ENCODE measurements at places on chromosomes 7 and 10.
A peak's percentile ranks its signal among the peaks of the same experiment; 100 is the strongest.

GRCh38 chr7:50085344-50085743 lies 7.7 kb downstream of the ZPBP start:
- no peak for DNase-seq

DNA sequence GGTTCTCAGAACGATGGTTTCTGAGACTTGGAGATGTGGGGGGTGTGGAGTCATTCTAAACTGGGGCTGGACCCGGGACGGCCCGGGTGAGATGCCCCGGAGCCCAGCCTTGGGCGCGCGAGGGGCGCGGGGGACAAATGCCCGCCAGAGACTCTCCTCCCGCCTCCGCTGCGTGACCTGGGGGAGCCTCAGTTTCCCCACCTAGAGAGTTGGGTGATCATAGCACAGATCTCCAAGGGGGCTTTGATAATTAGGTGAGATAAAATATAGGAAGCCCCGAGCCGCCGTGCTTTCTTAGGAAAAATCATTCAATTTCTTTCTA lies 658 bp upstream of the FZD8 start:
- no peak for DNase-seq

DNA sequence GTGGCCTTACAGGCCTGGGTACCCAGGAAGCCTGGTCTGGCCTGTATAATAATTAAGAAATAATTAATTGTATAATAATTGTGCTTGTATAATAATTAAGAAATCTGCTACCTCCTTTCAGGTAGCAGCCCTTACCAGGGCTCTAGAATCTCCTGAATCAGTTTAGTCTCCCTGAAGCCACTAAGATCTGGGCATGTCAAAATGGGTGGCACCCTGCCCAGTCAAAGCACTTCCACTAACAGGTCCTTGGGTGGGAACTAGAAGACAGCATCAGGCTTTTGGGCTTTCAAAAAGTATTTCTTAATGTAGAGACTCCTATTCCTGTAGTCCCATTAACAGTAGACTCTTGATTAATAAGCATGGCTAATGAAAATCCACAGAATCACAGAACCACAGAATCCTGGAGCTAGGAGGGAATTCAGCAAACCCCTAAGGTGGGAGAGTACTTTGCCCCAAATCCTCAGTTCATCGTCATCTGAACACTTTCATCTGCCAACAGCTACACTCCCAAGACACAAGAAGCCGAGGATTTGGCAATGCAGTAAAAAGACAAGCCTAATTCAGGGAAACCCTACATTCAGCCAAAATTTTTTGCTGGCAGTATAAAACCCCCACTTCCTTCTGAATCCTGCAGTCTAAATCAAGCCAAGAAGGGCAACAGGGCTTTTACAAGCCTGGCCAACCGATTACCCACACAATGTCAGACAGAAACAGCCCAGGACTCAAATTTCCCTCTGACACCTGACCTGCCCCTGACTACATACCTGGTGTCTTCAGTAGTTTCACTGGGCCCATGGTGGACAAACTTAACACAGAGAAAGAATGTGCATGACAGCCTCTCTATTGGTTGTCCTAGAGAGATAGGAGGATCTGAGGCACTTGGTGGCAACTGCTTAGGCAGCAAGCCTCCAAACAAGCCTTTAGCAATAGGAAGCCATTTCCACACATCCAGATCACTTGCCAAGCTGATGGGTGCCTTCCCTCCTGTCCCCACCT lies 5.9 kb upstream of the IL6 start:
- DNase-seq = no peak

DNA sequence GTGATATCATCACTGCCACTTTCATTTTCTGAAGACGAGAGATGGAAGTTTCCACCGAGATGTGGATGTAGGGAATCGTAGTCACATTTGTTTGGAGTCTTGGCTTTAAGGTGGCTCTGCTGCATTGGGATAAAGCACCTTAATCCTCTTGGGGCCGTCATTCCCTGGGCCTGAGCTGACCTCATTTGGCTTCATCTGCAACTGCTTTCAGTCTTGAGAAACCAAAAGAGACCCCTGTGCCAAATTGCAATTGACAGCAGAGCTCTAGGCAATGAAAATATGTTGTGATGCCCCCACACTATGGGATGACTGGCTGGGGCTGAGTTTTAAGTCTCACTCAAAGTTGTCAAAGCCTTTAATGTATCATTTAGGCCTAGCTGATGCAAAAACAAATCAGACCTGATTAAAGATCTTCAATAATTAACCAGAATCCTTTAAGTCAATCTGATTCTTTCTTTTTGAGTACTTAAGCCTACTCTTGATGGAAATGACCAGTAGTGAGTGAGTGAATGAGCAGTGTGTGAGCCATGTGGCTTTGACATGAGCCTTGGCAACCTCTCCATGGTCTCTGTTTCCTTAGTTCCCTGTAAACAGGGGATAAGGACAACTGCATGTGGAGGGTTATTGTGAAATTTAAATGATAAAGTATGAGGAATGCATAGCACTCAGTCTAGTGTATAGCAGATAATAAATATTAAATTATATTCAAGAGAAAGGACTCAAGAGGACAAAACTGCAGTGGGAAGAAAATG lies 155.0 kb downstream of the BMPER start:
- no peak for DNase-seq

DNA sequence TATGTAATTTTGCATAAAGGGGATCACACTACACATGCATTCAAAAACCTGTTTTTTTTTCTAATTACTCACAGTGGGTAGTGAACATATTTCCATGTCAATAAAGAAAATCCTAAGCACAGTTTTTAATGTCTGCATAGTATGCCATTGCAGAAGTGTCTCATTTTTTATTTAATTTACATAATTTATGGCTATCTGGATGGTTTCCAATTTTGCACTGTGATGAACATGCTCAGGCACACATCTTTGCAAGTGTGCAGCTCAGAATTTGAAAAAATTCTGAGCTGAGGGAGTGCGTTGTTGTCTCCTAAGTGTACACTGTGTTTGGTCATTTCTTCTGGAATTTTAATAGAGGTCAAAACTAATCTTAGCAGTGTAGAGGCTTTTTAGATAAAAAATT lies 2.2 kb downstream of the NPFFR1 start:
- DNase-seq = no peak

DNA sequence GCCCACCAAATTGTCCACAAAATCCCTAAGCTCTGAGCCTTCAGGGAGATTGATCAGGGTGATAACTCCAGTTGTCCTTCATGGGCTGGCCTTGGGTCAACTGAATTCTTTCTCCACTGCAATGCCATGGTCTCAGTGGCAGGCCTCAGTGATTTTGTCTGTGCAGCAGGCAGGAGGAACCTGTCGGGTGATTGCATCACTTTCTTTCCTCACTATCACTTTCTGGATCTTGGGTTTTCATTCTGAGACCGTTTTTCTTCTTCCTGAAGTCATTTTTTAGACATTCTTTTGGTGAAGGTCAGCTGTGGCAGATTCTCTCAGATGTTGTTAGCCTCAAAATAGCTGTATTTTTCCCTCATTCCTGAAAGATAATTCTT lies 28.8 kb upstream of the LCOR start:
- no peak for DNase-seq

GRCh38 chr7:124152859-124153692 lies 120.2 kb upstream of the TMEM229A start:
- no peak for DNase-seq

- no peak for DNase-seq
Measured at GRCh38 chr7:46215987-46216567, 295.0 kb upstream of the IGFBP3 start.

DNA sequence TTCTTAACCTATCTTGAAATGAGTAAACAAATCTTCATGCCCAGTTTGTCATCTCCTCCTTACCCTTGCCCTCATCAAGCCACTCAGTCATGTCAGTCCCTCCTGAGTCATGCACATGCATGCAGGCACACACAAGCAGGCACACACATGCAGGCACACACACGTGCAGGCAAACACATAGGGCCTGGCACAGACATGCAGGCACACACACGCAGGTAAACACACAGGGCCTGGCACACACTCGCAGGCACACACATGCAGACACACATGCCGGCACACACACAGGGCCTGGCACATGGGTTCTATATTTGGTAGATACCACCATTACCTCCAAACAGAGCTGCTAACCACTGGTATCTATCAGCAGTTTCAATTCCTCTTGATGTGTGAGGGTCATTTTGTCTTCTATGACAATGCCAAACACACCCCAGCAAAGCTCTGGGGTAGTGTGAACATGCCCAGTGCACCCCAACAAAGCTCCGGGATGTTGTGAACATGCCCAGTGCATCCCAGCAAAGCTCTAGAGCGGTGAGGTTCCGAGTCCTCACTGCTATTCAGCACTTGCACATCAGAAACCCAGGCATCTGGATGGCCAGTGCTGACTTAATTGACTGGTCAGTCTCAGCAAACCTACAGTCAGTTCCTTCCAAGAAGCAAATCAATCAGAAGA lies 563.8 kb downstream of the PTPRN2 start:
- DNase-seq = peak; percentile 9

GRCh38 chr7:30453016-30453415 lies 25.6 kb downstream of the NOD1 start:
- no peak for DNase-seq

GRCh38 chr7:40008223-40008815 lies 58.3 kb downstream of the CDK13 start:
- DNase-seq = no peak

DNA sequence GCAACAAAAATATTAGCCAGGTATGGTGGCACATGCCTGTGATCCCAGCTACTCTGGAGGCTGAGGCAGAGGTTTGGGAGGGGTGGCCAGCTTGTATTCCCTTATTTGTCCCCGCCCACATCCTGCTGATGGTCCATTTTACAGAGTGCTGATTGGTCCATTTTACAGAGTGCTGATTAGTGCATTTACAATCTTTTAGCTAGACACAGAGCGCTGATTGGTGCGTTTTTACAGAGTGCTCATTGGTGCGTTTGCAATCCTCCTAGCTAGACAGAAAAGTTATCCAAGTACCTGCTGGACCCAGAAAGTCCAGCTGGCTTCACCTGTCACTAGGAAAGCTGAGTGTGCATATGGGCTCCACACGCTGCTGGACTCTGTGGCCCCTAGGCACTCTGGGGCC lies 40.0 kb upstream of the RASGEF1A start:
- DNase-seq = no peak

DNA sequence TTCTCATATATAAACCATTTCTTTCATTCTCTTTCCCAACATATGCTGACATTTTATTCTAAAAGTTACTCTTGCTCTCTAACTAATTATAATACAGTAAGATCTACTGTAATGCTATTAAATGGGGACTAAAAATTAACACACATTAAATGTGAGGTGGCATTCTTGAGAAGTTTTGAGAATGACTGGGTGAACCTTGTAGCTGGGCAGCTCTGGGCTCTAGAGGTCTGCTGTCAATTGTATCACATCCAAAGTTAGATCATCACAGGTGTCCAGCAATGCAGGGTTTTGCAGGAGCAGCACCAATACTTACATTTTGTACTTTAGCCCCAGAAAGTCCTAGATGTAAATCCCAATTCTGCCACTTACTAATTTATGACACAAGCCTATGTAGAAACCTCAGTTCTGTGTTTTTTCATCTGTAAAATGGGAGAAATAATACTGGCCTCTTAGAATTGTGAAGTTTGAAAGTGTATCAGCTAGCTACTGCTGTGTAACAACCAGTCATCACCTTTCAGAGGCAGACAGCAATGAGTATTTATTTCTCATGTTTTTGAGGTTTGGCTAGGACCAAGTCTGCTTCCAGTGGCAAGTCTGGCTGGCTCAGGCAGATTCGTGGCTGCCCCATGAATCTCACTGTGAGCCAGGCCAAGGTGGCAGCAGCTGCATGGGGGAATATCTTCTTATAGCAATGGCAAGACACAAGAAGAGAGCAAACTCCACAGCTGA lies 79.6 kb upstream of the EMX2 start:
- no peak for DNase-seq

DNA sequence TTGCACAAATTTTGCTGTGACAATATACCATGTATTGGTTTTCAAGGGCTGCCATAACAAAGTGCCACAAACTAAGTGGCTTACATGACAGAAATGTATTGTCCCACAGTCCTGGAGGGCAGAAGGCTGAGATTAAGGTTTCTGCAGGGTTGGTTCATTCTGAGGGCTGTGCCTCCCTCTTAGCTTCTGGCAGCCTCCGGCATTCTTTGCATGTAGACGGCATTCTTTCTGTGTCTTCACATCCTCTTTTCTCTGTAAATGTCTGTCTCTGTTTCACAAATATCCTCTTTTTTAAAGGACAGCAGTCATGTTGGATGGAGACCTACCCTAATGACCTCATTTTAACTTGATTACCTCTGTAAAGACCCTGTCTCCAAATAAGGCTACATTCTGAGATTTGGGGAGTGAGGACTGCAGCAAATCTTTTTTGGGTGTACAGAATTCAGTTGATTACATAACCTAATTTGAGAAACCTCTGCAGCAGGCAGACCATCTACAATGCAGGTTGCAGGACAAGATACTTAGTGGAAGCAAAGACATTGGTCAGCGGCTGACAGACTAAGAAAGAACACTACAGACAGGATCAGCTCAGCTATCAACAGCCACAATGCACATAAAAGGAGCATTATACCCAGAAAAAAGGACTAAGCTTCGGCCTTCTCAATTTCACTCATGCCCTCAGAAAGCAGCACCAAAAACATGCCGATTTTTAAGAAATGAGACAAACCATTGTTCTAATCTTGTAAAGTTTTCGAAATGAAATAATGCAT lies 84.6 kb upstream of the FAM3C start:
- DNase-seq = no peak

DNA sequence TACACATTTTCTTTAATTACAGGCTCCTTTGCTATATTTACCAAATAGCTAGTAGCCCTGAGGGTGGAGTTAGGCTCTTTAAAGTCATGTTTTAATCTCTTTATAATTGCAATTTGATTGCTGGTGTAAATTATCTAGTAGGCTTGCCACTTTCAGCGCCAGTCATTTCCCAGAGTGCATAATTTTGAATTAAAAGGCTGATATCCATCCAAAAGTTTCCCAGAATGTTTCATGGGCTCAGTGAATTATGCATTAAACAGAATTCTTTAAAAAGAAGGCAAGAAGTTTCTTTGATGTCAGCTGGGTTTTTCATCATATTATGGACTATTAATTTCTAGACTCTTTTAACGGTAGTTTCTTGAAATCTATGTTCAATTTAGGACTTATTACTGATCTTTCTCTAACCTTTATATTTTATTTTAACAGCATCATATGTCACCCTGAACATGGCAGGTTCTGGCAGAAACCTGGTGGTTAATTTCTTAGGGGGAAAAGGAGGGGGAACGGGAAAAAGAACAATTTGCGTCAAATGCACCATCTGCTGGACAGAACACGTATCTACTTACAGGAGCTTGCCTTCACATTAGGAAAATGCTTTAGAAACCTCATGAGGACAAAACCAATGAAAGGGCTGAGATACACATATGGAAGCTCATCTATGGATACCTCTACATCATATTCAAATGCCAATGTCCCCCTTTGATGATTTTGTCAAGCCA lies 171.1 kb downstream of the GRM3 start:
- no peak for DNase-seq

All from mesothelial cell of epicardium (in vitro differentiated cells).